ENCODE measurements at places on chromosomes 12 and 14. TPM values are rescaled to one million over a fixed set of nuclear protein-coding genes. Genes with fewer than 3 reads are reported as not detected.

Gene OTX2
- not detected for polyA plus RNA-seq

Gene NPFF
- not detected for polyA plus RNA-seq

Gene DRAM1
- 10.9 TPM for polyA plus RNA-seq

Gene FLVCR2
- polyA plus RNA-seq: 4.9 TPM

Gene NEUROD4
- polyA plus RNA-seq: not detected

DNA sequence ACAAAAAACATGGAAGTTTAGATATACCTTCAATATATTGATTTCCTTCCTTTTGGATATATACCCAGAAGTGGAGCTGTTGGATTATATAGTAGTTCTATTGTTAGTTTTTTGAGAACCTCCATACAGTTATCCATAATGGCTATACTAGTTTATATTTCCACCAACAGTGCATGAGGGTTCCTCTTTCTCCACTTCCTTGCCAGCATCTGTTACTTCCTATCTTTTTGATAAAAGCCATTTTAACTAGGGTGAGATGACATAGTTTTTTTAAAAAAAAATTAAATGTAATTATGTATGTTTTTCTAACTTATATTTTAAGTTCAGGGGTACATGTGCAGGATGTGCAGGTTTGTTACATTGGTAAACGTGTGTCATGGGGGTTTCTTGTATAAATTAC lies 10.0 kb upstream of the SLC38A4 start:
- DNase-seq: no peak

DNA sequence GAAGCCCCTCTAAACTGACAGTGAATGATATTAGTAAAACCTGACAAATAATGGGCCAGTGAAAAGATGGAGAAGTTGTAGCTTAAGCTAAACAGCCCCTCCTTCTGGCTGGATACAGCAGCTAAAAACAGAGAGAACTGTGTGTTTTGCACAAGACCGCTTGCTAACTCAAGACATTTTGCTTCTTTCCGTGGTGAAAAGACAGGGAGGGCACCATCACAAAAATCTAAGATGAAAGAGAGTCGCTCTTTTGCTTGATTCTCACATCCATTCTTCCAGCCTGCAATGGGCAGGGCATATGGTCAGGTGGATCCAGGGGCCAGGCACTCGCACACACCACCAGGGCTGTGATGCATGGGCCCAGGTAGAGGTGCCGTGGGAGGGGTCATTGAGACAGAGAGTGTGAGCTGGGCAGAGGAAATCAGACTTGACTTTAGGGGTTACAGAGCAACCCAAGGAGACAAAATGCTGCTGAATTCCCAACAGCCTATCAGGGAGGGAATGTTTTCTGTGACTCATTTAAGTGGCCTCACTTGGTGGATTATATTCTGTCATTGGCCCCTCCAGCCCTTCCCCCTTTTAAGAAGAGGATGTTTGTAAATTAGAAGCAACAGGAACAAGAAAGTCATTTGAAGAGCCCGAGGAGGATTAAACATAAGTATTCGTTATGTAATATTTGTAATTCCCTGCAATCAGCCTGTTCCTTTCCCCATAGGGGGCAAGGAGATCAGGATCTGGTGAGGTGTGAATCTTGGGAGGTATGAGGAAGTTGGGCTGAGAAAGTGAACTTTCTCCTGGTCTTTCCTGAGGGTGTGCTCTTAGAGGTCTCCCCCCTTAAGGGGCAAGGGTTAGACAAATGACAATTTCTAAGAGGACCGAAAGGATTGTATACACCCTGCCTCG lies 12.3 kb downstream of the EMP1 start:
- no peak for DNase-seq

DNA sequence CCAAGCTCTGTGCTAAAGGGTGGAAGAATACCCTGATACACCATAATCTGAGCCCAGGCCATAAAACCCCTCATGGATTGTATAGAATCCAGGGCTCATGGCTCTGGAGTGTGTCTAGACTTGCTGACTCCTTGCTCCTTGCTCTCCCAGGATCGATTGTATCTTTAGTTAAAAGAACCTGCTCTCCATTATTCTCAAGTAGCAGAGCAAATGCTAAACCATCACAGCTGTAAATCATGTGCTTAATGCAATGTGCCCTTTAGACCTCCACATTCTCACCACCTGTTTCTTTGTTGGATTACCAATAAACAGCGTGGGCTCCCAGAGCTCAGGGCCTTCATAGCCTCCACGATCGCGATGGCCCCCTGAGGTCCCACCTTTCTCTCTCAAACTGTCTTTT lies 411.6 kb upstream of the FBXO33 start:
- DNase-seq: no peak

DNA sequence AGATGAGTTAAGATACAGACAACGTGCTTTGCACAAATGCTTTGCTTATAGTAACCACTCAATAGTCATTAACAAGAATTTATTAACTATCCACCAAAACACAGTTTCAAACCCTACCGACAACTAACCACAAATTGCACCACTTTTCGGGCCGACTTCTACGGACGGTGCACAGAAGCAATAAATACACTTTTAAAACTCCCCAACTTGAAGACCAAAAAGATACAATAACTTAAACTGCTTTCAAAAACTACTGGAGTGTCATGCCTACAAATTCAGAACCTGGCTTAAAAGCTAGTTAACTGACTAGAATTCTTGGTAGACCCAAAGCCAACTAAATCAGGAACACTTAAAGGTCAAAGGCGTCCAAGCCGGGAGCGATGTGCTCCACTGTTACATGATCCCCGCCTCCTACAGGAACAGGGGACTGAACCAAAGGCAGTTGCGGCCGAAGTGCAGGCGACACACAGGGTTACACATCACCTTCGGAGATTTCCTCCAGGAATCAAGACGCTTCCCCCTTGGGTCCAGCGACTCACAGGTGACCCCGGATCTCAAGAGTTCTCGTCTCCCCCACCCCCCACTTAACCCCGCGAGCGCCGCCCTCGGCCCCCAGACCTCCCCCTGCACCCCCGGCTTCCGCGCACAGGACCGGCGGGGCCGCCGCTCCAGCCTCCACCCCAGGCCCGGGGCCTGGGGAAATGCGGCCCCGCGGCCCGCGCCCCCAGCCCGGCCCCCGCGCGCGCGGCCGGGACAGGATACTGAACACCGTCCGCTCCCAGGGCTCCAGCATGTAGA lies 507 bp downstream of the SPTSSA start:
- DNase-seq: peak; percentile 82

- no peak for DNase-seq
These were observed 53.4 kb downstream of the PLCZ1 start for GRCh38 chr12:18684430-18684829.

- DNase-seq: no peak
These were observed 3.0 kb downstream of the ARHGAP5 start for GRCh38 chr14:32080001-32080510.

- DNase-seq: no peak
These were observed 2.7 kb downstream of the PCNX4 start for GRCh38 chr14:60094306-60094897.

DNA sequence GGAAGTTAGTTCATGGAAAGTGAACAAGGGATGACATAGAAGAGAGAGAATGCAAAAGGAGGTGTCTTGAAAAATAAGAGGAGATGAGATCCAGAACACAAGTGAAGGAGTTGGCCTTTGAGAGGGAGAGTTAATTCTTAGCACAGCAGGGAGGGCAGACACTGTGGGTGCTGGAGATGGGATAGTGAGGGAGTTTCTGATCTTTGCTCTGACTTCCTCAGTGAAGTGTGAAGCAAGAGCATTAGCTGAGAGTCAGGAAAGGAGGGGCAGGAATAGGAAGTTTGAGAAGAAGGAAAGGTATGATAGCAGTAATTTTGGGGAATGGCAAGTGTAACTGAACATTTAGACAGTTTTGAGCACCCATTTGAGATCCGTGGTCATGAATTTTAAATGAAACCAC lies 75.8 kb upstream of the COCH start:
- no peak for DNase-seq

DNA sequence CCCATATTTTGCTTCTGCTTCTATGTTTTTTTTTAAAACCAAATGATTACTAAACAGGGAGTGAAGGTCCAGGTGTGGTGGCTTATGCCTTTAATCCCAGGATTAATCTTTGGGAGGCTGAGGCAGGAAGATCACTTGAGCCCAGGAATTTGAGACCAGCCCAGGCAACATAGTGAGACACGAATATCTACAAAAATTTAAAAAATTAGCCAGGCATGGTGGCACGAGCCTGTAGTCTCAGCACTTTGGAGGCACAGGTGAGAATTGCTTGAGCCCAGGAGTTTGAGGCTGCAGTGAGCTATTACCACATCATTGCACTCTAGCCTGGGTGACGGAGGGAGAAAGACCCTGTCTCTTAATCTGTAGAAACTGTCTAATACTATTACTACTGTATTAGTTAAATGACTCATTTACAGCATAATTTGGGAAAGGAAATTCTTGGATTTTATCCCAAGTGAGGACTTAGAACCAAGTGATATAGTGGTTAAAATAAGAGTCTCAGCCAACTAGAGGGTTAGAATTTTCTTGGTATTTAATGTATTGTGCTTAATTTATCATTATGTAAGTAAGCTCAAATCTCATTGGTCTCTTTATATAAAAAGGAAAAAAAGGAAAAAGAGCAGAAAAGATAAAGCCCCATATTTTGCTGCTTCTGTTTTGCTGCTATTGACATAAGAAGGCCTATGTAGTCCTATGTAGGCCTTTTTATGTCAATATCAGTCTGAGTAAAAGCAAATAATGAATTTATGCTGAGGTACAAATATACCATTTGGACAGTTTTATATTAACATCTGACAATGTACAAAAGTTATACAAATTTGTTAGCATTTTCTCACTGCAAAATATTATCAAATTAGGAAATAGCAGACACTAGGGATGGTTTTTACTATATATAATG lies 163.4 kb downstream of the RAD51B start:
- no peak for DNase-seq

- no peak for DNase-seq
These were observed 1.9 kb upstream of the KRT79 start for GRCh38 chr12:52836042-52836466.

- no peak for DNase-seq
These were observed 60.6 kb downstream of the PTPRB start for GRCh38 chr12:70576341-70577282.

GRCh38 chr14:57660208-57660607 lies 166.6 kb upstream of the CCDC198 start:
- no peak for DNase-seq

DNA sequence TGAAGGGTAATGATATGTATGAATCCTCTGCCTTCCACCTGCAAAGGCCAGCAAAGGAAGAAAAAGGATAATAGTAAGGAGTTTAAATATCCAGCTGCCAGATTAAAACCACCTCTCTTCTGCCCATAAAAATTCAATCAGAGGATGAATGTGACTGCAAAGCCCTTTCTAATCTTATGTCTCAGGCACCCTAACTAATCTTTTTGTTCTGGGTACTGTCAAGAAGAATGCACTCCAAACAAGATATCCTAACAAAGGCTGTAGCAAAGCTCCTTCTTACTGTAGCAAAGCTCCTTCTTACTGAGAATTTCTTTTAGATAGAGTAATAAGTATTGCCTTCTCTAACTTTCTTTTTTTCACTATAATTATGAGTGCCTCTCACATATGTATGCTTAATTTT lies 91.8 kb downstream of the ST8SIA1 start:
- no peak for DNase-seq

GRCh38 chr14:98819867-98820206 lies 452.2 kb downstream of the BCL11B start:
- no peak for DNase-seq

DNA sequence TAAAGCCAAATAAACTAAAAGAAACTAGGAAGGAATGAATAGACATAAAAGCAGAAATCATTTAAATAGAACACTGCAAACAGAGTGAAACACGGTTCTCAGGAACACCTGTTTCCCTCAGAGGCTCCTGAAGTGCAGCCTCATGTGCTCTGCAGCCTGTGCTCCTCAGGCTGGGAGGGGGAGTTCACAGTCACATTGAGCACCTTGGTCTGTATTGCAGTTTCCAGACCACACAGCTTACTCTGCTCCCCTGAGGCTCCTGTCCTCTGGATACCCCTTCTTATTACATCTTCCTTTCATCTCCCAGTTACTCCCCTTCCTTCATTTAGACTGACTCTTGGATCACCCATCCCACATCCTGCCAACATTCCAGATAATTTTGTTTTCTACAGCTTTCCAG lies 49.7 kb upstream of the DCD start:
- no peak for DNase-seq

- peak; percentile 59 for DNase-seq
These were observed 11.2 kb upstream of the LBHD2 start for GRCh38 chr14:103072595-103073366.

DNA sequence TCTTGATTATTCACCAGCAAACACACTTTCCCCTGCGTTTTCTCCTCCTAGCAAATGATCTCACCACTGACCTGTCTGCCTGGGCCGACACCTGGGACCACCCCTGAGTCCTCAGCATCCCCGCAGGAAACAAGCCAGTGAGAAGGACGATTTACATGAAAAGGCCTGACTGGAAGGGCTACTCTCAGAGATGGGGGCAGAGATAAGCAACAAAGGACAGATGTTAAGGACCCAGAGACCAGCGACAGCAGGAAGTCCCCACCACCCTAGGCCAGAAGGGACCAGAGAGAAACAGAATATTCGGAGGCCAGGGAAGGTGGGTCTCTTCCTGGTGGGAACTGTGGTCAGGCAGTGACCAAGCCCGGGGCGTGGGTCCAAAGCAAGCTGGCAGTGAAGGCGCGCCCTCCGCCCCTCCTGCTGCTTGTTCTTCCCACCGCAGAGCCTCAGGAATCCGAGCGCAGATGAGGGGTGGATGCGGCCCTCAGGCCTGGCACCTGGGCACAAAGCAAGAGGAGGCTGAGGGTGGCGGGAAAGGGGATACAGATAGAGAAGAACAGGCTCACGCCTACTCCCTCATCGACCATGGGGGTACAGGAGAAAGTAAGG lies 55.8 kb downstream of the STX2 start:
- DNase-seq: no peak

DNA sequence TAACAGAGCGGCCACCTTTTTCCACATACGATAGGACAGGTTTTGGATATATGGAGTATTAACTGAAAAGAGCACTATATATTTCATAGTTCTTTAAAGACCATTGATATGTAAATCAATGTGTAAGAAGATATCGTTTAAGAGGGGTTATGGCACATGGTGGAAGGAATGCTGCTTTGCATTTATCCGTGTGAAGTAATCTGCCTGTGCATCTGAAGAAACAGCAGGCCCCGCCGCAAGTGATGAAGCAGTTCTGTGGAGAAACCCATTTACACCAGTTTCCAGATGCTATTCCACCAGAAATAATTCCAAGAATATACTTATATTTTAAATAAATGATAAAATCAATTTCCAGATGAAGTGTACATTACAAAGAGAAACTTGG lies 72.4 kb downstream of the BICD1 start:
- no peak for DNase-seq

DNA sequence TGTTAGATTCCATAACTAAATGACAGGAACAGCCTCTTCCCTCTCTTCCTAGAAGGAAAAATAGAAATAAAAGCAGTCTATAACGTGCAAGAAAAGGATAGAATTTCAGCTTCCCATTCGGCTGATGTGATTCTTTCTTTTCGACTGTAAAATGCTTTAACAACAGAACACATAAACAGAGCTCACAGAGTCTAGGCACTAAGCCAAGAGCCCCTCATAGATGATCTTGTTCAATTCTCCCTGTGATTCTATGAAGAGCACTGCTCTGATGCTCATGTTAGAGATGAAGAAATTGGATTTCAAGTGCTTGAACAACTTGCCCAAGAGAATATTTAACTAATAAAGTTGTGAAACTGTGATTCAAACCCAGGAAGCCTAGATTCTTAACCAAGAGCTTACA lies 232.7 kb downstream of the RPAP3 start:
- DNase-seq: no peak

Data from sigmoid colon (tissue), 7 donors.